Stromal cell of bone marrow (primary cell): ENCODE measurements at places on chromosomes 2 and 18.
A peak's percentile ranks its signal among the peaks of the same experiment; 100 is the strongest.

- no peak for DNase-seq
These were observed 208.2 kb upstream of the CHAC2 start for GRCh38 chr2:53559302-53559966.

DNA sequence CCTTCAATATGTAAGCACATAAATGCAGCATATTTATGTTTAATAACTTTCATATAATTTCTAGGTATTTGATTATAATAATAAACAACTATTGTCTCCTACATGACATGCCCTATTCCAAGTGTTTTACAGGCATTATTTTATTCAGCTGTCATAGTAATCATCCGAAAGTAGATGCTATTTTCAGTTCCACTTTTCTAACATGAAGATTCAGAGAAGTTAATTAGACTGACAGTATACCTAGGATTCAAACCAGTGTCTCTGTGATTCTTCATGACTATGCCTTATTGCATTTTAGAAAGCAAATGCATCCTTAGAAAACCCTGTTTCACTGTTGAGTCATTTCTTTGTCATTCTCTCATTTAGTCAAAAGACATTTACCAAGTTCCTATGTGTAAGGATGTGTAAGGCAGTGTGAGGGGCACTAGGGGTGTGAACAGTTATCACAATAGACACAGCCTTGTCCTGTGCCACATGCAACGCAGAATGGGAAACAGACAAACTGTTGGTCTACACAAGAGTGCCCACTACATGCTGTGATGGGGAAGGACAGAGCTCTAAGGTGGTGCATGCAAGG, 79.8 kb downstream of the DTNA start:
- DNase-seq: no peak

DNA sequence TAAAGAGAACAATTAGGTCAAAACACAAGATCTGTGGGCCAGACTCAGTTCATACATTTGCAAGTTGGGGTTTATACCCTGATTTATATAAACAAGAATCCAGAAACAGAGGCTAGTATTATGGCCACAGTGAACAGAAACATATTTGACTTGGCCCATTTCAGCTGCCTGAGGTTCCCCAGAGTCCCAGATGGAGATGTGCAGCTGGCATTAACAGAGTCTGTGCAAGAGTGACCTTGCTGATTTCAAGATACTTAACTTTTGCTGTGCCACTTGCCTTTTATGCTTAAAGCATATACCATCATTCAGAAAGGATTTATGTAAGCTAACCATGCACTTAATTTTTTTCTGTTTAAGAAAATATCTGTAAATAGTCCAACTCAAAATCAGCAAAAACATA, 636.3 kb downstream of the TRIB2 start:
- DNase-seq: no peak

GRCh38 chr2:68317971-68318913, 1.5 kb downstream of the CNRIP1 start:
- no peak for DNase-seq

DNA sequence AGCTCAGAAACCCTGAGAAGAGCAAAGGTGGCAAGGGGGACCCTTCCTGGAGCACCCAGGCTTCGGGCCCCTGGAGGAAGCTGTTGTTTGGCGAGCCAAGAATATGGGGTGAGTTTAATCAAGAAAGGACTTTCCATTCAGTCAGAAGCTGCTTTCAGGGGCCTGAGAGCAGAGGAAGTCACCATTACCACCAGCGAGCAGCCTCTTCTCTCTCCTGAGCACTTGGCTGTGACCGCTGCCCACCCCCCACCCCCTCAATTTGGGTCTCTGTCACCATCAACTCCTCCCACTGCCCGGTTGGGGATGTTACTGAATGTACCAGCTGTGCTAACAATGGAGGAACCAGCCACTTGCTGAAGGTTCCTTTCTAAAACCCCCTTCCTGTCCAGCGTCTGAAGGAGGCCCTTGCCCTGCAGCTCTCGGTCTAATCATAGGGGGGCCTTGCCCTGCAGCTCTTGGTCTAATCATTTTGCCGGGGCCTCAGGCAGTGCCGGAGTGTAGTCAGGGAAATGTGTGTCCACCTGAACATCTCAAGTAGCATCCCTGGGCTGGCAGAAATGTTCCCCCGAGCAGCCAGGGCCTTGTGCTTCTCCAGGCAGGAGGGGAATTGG, 943 bp downstream of the INPP5D start:
- DNase-seq: no peak

GRCh38 chr18:3454365-3455089, 4.6 kb downstream of the TGIF1 start:
- no peak for DNase-seq

DNA sequence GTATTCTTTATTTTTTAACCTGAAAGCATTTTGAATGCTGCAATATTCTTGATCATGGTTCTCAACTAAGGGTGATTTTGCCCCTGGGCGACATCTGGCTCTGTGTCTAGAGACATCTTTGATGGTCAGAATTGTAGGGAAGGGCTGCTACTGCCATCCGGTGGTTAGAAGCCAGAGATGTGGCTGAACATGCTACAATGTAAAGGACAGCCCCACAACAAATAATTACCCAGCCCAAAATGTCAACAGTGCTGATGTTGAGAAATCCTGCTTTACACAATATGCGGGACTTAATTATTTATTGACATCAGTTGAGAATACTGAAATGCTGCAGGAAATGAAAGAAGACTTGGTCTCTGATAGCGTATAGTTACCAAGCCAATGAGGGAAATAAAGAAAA, 37.5 kb upstream of the SERPINB2 start:
- no peak for DNase-seq

DNA sequence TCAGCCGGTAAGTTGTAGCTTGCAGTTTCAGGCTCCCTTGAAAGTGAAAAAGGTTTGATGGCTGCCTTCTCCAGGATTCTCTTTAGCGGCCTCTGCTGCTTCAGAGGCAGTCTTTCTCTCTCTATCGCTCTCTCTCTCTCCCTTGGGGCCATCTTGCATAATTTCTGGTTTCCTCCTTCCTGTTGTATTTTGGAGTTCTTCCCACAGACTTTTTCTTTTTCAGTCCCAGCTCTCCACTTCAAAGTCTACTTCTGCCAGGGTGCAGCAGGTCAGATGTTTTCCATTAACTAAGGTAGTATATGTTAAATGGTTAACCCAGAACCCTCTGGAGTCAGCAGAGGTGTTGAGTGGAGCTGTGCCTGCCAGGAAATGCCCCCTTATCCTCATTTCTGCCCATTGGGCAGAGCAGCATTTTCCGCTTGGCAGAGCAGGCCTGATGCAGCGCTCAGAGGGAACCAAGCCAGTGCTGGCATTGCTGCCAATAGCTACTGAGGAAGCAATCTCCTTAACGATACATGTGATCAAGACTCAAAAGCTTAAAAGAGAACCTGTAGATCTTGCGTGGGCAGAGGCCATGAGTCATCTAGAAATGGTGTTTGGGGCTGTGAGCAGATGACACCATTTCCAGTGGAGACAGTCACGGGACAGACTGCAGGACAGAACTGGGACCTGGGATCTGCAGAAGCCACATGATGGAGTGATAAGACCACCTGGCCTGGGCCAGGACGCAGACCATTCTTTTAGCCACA, 20.8 kb downstream of the DBI start:
- peak; percentile 93 for DNase-seq

DNA sequence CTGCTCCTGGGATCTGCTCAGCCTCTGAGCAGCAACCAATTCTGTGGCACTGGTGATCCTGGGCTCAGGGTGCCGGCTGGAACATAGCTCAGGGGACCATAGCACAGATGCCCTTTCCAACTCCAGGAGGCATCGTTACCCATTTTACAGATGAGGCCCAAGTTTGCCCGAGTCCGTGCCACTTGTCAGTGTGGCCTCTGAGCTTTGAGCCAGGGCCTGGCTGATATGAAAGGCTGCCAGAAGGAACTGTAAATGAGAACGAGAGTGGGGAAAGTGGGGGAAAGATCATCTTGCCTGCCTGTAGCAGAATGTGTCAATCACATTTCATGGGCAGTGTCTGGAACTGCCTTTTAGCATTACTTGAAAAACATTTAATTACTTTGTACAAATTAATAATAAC, 23.3 kb upstream of the FOSL2 start:
- DNase-seq: no peak

- DNase-seq: no peak
These were observed 505.4 kb downstream of the PLCL1 start for GRCh38 chr2:198309673-198310280.

DNA sequence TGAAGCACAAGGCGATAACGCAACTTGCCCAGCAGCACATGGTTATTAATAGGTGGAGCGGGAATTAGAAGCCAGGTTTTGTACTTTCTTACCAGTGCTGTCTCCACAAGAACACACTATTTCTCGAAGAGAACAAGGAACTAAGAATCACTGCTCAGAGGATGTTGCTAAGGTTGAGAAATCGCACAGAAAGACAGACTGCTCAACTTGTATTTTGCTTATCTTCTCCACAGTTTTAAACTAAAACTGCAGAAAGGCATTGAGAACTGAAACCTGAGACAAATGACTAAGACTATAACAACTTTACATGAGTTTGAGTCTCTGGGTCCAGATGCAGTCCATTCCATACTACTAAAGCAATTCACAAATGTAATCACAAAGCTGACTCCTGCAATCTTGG, 6.2 kb downstream of the PRKD3 start:
- peak; percentile 26 for DNase-seq

DNA sequence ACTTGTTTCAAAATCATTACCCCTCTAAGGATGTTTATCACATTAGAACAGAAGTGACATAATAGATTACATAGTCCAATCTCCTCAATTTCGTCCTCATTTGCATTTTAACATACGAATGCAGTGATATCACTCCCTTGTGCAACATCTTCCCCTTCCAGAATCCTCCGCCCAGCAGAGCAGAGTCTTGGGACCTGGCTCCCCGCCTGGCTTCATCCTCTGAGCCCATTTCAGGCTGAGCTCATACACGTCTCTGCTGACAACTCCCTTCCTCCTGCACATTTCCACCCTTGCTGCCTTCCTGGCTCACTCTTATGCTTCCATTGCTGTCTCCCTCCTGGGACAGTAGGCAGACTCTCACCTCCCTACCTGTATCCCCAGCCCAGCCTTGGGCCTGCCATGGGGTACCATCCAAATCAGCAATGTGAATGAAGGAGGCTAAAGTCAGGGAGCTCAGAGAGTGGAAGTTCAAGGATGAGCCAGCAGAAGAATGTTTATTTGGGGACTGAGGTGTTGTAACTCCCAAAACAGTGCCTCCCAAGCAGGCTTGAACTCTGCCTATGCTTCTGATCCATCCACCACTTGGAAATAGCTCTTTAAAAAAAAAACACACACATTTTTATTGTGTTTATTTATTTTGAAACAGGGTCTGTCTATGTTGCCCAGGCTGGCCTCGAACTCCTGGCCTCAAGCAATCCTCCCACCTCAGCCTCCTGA, 165.2 kb downstream of the TMEM200C start:
- no peak for DNase-seq

DNA sequence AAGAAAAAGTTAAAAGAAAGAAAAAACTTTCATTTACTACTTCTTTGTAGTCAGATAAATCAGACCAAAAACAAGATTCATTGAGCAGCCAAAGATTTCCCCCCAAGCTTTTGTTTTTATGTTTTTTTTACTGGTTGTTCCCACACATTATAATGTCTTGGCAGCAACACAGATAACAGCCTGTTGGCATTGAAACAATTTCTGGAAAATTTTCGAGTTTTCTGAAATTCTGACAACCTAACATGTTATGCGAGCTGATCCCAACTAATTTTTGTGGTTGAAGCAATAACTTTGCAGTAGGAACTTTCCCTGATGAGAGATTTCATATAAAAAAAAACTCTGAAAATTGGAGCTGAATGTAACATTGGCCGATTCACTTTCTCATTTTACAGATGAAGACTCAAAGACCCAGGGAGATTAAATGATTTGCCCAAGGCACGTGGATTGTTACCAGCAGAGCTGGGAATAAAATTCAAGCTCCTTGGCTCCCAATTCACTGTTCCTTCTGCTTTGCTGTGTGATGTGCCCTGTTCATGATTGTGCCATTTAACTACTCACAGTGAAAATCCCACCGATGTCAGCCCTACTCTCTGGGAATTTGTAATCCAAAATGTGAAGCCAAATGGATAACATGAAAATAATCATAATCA, 167.5 kb downstream of the GRB14 start:
- no peak for DNase-seq

- DNase-seq: peak; percentile 94
These were observed 8.5 kb upstream of the RMDN2 start for GRCh38 chr2:37916512-37917082.

DNA sequence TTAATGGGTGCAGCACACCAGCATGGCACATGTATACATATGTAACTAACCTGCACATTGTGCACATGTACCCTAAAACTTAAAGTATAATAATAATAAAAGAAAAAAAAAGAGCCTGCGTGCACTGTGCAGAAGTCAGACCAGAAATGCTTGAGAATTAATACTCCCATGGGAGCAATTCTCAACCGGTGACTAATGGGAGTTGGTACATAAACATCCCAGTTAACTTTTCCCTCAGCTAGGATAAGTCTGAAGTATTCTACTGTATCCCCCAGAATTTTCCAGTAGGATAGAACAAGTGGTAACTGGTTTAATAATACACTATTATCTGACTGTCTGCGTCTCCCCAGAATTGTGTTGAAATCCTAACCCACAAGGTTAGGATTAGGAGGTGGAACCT, 113.6 kb upstream of the COL5A2 start:
- DNase-seq: peak; percentile 76

DNA sequence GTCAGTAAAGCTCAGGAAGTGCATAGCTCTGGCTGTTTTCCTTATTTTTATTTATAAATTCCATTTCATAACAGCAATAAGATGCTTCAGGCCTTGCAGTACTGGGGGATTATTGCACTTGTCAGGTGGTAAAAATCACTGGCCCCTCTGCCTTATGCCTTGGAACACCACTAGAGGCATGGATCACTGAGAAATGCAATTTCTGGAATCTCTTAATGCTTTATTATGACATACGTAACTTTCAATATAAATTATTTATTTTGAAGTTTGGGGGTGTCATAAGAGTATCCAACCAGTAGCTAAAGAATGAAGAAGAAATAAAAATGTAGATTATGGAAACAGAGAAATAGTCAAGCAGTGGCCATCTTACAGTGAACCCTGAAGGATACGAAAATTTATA, 183.1 kb downstream of the FIGN start:
- DNase-seq: no peak

GRCh38 chr18:78860117-78860516, 119.5 kb upstream of the SALL3 start:
- no peak for DNase-seq

DNA sequence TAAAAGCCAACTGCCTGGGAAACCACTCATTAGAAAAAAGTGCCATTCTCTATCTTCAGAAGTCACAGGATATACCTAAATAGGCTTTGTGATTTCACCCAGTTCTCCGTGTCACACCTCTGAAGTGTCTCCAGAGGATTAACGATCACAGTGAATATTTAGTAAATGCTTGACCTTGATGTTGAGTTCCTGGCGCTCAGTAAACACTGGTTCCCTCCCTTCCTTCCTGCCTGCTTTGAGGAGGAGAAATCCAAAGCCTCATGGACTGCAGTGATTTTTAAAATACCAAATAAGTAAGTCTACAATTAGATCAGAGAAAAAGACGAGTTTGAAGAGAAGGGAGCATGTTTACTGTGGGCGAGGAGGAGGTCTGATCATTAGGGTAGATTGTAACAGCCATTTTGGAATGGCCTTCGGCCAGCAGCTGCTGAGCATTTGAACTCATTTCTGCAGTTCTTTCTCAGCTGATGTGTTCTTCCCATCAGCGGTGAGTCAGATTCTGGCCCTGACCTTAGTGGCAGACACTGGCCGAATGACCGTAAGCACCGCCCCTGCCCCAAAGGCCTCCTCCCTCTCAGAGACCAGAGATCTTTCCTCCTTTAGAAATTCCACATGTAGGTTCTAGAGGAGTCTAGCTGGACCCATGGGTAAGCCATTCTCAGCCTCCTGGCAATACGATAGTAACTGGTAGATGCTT, 62.1 kb upstream of the SLC16A14 start:
- DNase-seq: peak; percentile 44
